Hematopoietic multipotent progenitor cell (in vitro differentiated cells): ENCODE measurements at places on chromosomes 11 and 22. TPM values are rescaled to one million over a fixed set of nuclear protein-coding genes. Genes with fewer than 3 reads are reported as not detected.

DNA sequence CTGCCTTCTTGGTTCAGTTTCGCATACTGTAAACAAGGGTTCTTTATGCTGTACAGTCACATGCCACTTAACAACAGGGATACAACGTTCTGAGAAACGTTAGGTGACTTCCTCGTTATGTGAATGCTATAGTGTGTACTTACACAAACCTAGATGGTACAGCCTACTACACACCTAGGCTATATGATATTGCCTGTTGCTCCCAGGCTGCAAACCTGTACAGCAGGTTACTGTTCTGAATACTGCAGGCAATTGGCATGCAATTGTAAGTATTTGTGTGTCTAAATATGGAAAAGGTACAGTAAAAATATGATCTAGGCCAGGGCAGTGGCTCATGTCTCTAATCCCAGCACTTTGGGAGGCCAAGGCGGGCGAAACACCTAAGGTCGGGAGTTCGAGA, 85.7 kb upstream of the PRDM11 start:
- no peak for DNase-seq

DNA sequence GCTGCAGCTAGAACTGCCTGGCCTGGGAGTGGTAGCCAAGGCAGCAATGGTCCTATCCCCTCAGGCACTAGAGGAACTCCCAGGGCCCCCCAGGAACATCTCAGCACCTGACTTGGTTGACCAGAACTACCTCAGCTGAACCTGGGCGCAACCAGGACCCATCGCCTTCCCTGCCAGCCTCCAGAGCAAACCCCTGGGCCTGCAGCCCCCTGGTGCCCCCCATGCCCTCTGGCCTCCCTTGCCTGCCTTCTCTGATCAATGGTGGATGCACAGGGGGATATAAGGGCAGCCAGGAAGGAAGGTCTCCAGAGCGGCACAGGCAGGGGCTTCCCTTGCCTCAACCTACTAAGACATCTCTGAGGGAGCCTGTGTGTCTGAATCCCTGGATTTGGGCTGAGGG, 13.5 kb downstream of the MS4A10 start:
- DNase-seq, result no peak

The OR2AG2 gene
- 1.6 TPM for total RNA-seq

DNA sequence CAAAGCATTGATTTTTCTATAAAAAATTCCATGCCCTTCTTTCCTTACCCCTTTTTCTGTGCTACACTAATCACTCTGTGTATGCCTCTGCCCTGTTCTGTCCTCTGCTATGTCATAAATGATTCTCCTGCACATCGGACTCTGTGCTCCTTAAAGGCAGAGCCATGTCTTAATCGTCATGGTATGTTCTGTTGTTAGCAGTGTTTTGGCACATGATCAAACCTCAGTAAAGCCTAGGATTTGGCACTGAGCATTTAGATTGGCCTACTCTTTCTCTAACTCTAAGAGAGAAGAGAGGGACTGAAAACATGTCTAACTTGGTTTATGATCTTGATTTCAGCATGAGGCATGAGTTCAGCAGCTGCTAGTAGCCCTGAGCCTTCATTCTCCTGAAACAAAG, 266.9 kb downstream of the AASDHPPT start:
- no peak for DNase-seq

The BTBD18 gene
- not detected for total RNA-seq

The CD44 gene
- total RNA-seq, result 616 TPM
